T-helper 22 cell (primary cell): ENCODE measurements at places on chromosomes 7 and 10.

- no peak for DNase-seq
Observed at GRCh38 chr7:40714363-40715052, 579.7 kb downstream of the SUGCT start.

DNA sequence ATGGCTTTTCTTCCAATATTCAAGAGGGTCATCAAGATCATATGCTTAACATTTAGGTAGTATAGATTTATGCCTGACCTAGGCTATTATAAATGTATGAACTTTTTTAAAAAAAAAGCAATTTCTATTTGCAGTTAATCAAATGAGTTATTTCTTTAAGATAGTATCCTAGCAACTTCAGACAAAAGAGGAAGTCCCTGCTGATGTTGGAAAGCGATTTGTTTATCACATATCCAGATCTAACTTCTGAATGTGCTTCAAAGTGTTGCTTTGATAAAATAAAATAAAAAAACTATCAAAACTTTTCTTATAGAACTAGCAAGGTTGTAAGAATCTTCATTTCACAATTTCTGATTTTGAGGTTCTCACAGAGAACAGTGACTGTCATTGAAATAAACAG, 401.9 kb upstream of the PHF14 start:
- DNase-seq, result no peak

GRCh38 chr10:8321990-8322389, 267.5 kb downstream of the GATA3 start:
- no peak for DNase-seq

GRCh38 chr7:157860406-157860805, 523.6 kb downstream of the DNAJB6 start:
- DNase-seq, result no peak

GRCh38 chr7:39645482-39646407, 22.4 kb downstream of the RALA start:
- no peak for DNase-seq

DNA sequence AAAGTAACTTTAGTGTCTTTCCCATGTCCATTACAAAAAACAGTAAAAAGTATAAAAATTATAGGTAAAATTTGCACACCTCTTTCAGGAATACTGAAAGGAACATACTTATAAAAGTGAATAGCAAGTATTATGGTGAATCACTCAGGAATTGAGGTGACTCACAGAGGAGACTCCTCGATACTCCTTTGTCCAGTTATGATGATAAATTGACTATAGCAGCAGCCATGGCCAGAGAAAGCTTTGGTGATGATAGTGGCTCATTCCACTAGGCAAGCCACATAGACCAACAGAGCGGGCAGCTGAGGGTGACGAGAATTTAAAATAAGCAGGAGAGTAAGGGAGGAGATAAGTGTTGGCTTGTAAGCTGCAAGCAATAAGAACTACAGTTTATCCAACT, 1231.1 kb upstream of the CELF2 start:
- DNase-seq, result no peak

DNA sequence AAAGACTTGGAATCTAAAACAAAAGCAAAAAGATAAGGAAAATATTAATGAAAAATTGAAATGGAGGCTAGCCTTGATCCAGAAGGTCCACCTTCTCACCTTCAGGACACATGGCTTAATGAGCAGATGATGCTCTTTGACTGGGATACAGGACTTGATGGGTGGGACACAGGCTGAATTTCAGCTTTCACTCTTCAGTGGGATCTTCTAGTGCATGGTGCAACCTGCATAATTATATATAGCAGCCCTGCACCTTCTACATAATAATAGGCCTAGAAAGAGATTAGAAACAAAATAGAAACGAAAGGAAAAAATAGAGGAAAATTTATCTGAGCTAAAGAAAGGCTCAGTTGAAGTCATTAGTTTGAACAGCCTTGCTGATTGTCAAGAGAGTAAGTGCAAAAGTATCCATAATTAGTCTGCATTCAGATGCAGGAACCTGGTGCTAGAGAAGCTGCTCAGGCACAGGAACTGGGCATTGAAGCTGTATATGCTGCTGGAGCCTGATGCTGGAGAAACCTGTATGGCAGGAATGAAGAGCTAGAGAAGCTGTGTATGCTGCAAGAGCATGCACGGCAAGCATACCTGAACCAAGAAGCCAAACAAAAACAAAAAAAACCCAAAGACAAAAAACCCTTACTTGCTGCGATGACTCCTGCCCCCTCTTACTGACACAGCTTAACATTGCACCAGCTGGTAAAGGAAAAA, 19.4 kb downstream of the MKLN1 start:
- no peak for DNase-seq

GRCh38 chr10:3074145-3074665, 6.9 kb downstream of the PFKP start:
- DNase-seq, result no peak

DNA sequence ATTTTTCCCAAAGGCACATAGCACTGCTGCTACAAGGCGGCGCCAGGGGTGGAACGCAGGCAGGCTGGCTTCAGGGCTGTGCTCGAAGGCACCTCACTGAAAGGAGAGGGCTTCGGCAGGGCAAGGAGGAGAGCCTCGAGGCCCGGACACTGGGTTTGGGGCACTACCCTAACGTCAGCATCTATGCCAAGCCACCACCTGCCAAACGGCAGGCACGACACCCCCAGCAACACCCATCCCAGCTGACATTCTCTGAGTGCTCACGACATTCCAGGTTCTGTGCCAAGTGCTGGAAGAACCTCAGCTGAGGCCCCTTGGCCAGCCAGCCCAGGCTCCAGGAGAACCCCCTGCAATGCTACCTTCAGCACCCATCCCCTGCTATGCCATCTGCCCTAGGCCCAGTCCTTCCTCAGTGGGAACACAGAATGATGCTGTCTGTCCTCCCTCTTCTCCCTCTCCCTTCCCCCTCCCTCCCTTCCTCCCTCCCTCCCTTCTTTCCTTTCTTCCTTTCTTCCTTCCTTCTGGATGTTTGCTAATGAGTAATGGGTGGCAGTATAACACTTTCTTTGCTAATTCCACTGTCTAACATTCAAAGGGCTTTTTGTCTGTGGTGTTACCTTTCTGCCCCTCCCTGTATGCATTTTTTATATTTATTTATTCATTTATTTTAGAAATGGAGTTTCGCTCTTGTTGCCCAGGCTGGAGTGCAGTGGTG, 24.3 kb downstream of the ZCCHC24 start:
- DNase-seq, result no peak
